ENCODE measurements at places on chromosomes 1 and 21.

DNA sequence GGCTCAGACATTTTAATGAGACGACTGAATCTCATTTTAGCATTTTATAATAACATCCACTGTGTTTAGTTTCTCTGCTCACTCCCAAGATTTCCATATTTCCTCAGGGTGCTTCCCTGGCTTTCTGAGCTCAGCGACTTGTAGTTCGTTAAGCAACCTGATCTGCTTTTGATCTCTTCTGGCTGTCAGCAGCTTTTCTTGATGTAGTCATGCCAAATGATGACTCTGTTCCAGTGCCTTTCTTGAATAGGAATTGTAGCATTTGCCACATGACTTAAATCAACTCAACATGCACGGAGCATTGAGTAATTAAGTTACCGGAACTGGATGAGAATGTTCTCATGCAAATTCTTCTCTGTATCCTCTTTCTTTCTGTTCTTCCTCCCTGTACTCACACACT is 246.1 kb downstream of the FMN2 start:
- DNase-seq: no peak

GRCh38 chr21:35053356-35054096 is 4.4 kb upstream of the RUNX1 start:
- DNase-seq: no peak

- DNase-seq: peak; percentile 54
Observed at GRCh38 chr1:111142356-111142975, 2.4 kb downstream of the CEPT1 start.

- DNase-seq: no peak
Observed at GRCh38 chr1:78229344-78229743, 183.6 kb downstream of the GIPC2 start.

- DNase-seq: no peak
Observed at GRCh38 chr1:117209094-117209493, 1.6 kb downstream of the VTCN1 start.

DNA sequence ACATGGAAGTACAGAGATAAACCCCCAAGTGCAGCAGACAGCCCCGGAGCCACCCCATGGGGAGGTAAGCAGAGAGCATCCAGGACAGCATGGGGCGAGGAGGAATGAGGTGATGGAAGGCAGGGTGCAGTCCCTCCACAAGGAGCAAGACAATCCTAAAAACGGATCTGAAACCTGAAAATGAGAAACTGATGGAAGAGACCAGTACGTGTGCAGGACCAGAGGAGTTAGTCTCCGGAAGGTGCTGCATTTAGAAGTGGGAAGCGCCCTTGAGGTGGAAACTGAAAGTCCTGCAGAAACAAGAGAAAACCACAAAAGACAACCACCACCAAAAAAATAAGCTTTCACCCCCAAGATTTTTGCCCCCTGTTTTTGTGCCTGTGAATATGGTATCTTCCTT is 17.4 kb upstream of the DDOST start:
- no peak for DNase-seq

DNA sequence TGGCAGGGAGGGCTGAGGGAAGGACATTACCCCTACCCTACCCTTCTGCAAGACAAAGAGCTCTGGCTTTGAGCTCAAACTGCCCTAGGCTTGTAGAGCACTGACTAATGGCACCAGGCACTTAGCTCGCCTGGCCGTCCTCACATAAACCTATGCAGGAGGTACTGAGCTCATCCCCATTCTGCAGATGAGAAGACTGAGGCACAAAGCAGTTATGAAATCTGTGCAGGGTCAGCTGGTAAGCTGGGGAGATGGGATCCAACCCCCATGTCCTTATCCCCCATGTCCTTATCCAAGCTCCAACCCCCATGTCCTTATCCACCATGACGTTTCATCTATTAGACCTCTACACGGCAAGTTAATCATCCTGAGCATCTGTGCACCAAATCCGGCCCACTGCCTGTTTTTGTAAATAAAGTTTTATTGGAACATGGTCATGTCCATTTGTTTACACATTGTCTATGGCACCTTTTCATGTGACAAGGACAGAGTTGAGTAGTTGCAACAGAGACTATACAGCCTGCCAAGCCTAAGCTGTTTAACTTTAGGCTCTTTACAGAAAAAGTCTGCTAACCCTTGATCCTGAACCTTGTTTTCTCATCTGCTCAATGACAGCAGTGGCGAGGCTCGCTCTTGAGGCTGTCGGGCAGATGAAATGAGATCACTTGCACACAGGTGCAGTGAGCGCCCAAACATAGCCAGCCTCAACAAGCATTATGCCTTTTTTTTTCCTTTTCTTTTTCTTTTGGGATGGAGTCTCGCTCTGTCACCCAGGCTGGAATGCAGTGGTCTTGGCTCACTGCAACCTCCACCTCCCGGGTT is 86.8 kb downstream of the FBXO2 start:
- DNase-seq: no peak

Measured in hematopoietic multipotent progenitor cell treated with erythropoietin and hydrocortisone succinate and interleukin-3 and kit ligand, for 6 days (in vitro differentiated cells).